ENCODE measurements at places on chromosomes 3 and 15.

DNA sequence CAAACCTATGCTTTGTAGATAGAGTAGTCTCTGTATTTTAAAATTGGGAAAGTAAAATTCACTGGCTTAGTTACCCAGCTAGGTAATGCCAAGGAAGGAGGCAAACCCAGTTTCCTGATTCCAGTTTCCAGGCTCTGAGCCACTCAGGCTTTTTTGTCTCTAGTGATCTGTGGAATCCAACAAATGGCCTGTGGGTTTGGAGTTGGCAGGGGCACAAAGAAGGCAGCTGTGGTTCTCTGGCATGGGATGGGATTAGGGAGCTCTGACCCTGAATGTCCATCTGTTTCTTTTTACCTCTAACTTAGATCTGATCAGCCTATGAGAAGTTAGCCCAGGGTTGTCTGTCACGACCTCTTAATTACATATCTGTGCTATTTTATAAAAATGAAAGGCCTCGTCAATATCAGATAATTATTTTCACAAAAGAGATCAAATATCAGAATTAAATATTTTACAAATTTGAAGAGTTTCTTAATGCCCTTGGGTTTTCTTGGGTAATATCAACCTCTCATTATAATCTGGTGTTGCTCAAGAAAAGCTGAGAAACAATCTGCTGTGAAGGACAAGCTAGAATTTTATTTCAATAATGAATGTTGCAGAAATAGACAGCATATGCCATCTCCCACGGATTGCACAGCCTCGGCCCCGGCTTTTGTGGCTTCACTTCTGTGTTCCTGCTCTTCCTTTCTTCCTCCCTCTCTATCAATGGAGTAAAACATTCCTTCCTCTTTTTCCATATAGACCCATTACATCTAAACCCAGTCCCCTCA lies 63.7 kb upstream of the DAZL start:
- DNase-seq: peak; percentile 8

GRCh38 chr15:36177590-36178302 lies 401.7 kb upstream of the CDIN1 start:
- DNase-seq: no peak

DNA sequence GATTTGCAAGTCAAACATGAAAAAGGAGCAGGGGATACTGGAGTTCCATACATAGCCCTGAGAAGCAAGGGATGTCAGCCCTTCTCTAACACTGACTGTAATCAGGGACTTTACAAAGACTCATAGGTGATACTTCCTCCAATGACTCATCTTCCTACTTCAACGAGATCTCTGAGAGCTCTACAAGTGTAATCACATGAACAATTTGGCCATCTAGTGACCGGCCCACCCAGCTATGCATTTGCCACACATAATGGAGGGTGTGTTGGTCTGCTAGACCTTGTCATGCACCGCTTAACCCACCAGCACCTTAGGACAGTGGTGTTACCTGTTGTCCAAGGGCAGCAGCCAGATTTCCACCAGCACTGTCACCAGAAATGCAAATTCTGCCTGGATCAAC lies 75.3 kb downstream of the NCEH1 start:
- no peak for DNase-seq

DNA sequence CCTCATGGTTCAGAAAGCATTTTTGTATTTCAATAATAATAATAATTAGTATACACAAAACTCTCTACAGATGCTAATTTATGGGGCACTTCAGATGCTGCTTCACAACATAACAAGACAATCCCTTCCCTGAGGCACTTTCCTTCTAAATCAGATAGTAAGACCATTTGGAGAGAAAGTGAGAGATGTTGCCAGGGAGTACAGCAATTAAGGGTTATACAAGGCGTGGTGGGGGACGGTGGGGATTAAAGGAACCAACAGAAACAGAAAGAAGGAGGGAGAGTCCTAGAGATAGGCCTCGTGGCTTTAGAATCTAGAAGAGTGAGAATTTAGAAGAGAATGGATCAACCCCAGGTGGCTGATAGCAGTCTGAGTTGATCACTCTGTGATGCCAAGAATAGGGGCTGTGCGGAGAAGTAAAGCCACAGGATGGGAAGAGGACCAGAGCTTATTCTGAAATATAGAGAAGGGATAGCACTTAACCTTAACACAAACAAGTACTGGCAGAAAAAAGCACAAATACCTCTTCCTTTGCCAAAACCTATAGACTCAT lies 76.9 kb downstream of the ETFA start:
- no peak for DNase-seq

DNA sequence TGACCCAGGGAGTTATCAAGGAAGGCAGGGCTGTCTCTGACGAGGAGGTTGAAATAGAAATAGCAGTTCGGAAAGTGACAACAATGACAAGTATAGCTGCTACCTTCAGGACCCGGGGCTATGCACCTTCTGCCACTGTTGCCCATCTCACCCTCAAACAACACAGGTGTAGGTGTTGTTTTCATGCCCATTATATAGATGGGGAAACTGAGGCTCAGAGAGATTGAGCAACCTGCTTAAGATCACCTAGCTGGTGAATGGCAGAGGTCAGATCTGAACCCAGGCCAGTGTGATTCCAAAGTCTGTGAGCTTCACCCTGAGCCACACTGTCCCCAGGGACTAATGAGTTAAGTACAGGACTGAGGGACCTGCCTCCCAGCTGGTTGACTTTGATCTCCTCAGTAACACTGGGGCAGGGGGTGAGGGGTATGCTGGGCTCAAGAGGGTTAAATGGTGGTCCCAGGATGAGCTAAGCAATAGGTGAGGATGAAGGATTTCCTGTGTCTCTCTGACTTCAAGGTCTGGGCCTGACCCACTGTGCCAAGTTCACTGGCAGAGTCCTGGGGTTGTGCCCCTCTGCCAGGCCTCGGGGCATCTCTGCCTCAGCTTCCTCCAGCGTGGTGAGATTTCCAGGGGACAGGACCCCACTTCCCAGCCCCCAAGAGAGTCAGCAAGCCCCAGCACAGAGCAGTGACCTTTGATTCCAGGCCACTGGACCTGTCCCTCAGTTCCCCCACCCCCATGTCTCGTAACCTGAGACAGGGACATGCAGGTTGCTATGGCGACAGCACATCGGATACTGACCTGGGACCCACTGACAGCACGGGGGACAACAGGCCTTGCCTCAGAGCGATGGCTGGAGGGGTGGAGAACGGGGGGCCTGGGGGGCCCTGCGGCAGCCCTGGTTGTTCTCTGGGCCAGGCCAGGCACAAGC lies 35.0 kb downstream of the ATP2B2 start:
- DNase-seq: no peak

- DNase-seq: peak; percentile 85
Observed at GRCh38 chr15:83559310-83559966, 94.5 kb upstream of the ADAMTSL3 start.

GRCh38 chr15:73962433-73962832 lies 29.7 kb downstream of the STOML1 start:
- no peak for DNase-seq

- no peak for DNase-seq
Observed at GRCh38 chr3:115927197-115927596, 303.9 kb downstream of the GAP43 start.

DNA sequence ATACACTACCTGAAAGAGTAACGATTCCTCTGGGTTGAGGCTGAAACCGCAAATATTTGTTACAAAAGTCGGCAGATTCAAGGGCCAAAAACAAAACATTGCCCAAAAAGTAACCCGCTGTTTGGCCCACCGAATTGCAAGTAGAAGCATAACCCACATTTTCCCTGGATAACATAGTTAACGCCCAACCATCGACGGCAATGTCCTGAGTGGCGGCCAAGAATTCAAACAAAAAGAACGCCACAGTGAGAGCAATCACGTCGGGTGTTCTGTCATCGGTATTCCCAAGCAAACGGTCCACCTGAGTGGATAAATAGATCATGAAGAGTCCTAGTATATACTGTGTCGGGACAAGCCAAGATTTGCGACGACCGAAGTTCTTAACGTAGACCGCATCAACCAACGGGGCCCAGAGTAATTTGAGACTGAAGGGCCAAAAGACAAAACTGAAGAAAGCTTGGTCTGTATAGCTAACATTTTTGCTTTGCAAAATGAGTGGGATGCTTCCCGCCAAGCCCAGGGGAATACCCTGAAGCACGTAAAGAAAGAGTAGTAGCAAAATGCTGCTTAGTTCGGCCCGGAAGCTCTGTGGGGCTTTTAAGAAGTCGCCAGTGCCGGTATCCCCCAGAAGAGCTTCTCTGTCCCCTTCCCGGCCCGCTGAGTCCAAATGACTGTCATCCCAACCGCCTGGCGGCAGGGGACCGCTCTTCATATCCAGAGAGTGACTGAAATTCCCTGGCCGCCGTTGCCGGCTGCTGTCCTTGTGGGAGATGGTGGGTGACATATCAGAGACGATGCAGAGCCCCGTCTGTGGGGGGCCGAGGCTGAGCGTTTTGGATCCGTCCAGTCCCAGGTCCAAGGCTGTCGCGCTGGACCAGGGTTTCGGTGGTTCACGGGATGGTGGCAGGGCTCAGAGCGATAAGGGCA lies 750 bp downstream of the SLC33A1 start:
- DNase-seq: peak; percentile 21

- no peak for DNase-seq
Observed at GRCh38 chr15:44219073-44219472, 24.0 kb upstream of the FRMD5 start.

GRCh38 chr3:26237036-26237682 lies 385.4 kb upstream of the LRRC3B start:
- DNase-seq: no peak

DNA sequence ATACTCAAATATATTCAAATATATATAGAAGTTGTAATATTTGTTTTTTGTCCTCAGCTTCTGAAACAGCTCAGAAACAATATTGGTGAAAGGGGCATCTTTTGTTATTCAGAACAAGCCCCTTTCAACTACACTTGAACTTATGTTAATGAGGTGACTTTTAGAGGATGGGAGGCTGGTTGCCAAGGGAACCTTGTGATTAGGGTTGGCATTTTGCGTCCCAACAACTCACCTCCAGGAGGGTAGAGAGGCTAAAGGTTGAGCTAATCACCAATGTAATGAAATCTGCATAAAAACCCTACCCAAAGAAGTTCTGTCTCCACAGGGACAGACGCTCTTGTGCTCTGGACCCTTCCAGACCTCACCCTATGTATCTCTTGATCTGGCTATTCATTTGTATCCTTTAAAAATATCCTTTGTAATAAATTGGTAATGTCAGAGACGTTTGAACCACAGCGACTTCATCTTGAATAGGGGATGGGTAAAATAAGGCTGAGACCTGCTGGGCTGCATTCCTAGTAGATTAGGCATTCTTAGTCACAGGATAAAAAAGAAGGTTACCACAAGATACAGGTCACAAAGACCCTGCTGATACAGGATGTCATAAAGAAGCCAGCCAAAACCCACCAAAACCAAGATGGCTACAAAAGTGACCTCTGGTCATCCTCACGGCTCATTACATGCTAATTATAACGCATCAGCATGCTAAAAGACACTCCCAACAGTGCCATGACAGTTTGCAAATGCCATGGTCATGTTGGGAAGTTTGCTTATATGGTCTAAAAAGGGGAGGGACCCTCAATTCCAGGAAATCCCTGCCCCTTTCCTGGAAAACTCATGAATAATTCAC lies 111.1 kb downstream of the FMN1 start:
- DNase-seq: no peak

- no peak for DNase-seq
Observed at GRCh38 chr3:72220946-72221345, 436.0 kb upstream of the PROK2 start.

GRCh38 chr3:60980342-60980692 lies 270.9 kb downstream of the FHIT start:
- DNase-seq: no peak

GRCh38 chr3:157063926-157064325 lies 96.0 kb downstream of the CCNL1 start:
- DNase-seq: no peak

All from GM03348 (cell line).